WTC11 (cell line): ENCODE measurements at places on chromosomes 5 and 9. TPM values are rescaled to one million over a fixed set of nuclear protein-coding genes. Genes with fewer than 3 reads are reported as not detected.

TMOD1 gene
- total RNA-seq: 1.0 to 1.6 TPM (median 1.4 TPM) in 3 replicates

SPATA31C2 gene
- 0.04 to 0.09 TPM (median 0.05 TPM) in 3 replicates for total RNA-seq

DMGDH gene
- 0.21 to 0.37 TPM (median 0.35 TPM) in 3 replicates for total RNA-seq

FOXD4L6 gene
- total RNA-seq: not detected in 3 replicates

TLE1 gene
- 93.2 to 97.7 TPM (median 93.9 TPM) in 3 replicates for total RNA-seq

FAM78A gene
- 3.0 to 3.5 TPM (median 3.4 TPM) in 3 replicates for total RNA-seq

SURF4 gene
- 171 to 173 TPM (median 173 TPM) in 3 replicates for total RNA-seq

INSL6 gene
- total RNA-seq: not detected in 3 replicates

ABLIM3 gene
- total RNA-seq: 0.33 to 0.69 TPM (median 0.46 TPM) in 3 replicates

PRDM9 gene
- total RNA-seq: 0.15 TPM in 1 of 3 replicates, not detected in the others

FAT2 gene
- total RNA-seq: 0.14 to 0.26 TPM (median 0.16 TPM) in 3 replicates

TAF11L10 gene
- not detected in 3 replicates for total RNA-seq

CD14 gene
- total RNA-seq: 0.27 to 0.63 TPM (median 0.53 TPM) in 3 replicates

LRRC26 gene
- total RNA-seq: 1.1 to 2.2 TPM (median 2.1 TPM) in 3 replicates

DNA sequence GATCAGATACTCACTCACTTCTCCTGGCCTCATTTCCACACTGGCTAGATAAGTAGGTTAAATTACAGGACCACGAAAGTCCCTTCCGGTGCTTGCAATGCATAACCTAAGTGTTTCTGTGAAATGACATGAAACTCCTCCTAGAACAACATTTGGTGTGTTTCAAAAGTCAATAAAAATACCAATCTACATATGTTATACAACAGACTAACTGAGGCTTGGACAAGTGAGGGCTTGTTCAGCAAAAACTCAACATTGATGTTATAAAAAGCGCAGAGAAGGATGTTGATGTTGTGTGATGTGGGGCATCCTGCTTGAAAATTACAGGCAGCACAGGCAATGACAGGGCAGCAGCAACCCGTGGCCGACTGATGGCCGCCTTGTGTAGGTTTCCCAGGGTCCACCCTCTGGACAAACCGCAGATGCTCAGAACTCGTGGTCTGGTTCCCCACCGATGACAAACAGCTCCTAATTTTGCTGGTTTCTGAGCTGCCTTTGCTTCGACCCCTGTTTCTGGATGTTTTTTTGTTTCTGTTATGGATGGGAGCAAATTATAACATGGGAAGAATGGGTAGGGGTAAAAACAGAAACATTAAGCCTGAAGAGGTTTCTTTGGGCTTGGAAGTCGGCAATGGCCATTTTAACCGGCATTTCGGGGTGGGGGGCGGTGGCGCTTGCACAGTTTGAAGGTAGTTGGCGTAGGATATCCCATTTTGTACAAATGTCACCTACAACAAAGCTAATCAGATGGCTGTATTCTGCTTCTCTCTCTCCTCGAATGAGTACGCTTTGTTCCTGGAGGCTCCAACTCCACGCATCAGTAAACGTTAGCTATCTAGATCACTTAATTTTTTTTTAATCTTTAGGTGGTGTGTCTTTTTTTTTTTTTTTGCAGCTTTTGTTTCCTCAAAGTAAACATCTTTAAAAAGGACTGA, 116.1 kb downstream of the PDZD2 start:
- DNase-seq: no peak
- peaks cover 45% of the 10 kb centered on the region for H3K4me1 ChIP-seq
- H3K27ac ChIP-seq: no peak overlapping the region
- H3K36me3 ChIP-seq: no peaks in the 10 kb centered on the region
- H3K4me3 ChIP-seq: no peak overlapping the region

- peaks cover 10% of the 10 kb centered on the region for H3K4me1 ChIP-seq
- no peak overlapping the region for H3K4me3 ChIP-seq
- no peak for DNase-seq
- H3K27ac ChIP-seq: no peak overlapping the region
Observed at GRCh38 chr9:7333719-7334118, 465.9 kb downstream of the DMAC1 start.

DNA sequence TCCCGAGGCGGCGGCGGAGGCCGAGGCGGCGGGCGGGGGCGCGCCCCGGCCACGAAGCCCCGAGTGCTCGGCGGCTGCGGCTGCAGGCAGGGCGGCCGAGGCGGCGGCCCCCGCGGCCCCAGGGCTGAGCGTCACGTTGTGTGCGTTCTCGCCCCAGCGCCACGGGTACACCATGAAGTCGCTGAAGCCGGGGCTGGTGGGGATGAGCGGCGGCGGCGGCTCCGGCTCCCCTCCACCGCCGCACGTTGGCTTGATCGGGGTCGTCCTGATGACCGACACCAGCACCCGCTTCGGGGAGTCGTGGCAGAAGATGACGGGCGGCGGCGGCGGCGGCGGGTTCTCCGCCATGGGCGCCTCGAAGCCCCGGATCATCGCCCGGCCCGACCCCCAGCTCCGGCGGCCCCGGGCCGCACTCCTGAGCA, 498 bp downstream of the ZNF367 start:
- no peak for DNase-seq
- peaks cover 6% of the 10 kb centered on the region for H3K36me3 ChIP-seq
- peaks cover 43% of the 10 kb centered on the region for H3K4me1 ChIP-seq
- no peak overlapping the region for H3K27ac ChIP-seq

DNA sequence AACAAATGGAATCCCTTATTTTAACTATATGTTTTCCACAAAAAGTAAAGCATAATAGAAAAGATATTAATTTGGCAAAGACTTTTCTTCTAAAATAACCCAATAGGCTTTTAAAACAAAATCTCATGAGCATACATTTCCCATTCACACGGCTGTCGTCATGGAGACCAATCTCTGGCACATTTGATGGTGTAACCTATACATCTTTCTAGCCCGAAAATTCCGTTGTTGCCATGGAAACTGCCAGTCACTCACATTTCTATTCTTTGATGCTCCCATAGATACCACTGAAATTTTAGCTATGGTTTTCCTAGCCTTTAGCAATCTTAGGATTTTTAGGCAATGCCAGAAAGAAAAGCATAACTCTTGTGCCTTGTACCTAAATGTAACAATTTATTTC, 262.9 kb upstream of the TRPM3 start:
- H3K4me1 ChIP-seq: peaks cover 13% of the 10 kb centered on the region
- no peaks in the 10 kb centered on the region for H3K36me3 ChIP-seq
- no peak overlapping the region for H3K27ac ChIP-seq
- H3K27me3 ChIP-seq: no peaks in the 10 kb centered on the region
- no peak for DNase-seq

GRCh38 chr5:121288781-121289180, 562.9 kb upstream of the FTMT start:
- peaks cover 4% of the 10 kb centered on the region; the same call in 1 of the 2 replicates for H3K4me1 ChIP-seq
- no peaks in the 10 kb centered on the region for H3K27me3 ChIP-seq
- H3K4me3 ChIP-seq: no peak overlapping the region
- no peak for DNase-seq
- no peaks in the 10 kb centered on the region for H3K36me3 ChIP-seq

DNA sequence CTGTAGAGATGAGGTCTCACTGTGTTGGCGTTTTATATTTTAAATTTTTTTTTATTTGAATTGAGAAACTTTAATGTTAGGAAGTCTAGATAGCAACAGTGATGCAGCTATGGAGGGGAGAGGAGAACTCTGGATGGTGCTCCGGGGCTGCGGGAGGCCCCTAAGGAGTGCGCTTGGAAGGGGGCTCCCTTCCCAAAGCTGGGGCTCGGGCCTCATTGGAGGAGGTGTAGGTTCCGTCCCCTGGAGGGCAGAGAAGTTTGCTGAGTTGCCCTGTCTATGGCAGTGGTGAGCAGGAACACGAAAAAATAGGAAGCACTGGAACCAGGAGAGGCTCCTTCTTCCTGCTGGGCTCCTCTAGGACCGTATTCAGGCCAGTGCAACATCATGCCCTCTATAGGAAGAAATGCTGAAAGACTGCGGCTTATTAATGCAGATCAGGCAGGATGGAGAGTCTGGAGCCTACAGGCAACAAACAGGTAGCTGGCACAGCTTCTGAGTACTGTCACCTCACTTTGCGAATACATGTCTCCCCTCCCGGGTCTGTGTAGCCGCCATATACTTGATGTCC, 16.1 kb downstream of the AHRR start:
- H3K27me3 ChIP-seq: peaks cover 11% of the 10 kb centered on the region
- no peaks in the 10 kb centered on the region for H3K36me3 ChIP-seq
- H3K4me1 ChIP-seq: 0 out of 2 replicates have a peak, but pooled peaks cover 4% of the 10 kb centered on the region
- no peak overlapping the region for H3K27ac ChIP-seq

DNA sequence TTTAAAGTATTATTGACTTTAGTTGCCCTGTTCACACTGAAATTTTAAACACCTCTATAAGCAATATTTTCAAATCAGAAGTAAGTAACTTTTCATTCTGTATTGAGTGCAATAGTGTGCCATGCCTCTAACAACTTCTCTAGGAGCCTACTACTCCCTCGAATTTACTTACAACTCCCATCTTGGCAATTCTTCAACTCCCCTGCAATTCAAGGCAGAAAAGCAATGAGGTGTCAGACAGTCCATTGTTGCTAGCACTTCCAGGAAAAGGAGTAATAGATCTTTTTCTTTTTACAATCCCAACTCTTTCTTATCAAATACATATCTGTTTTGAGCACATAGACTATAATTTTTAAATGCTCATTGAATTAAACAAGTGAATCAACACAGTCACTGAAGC, 222.7 kb upstream of the PUM3 start:
- peaks cover 12% of the 10 kb centered on the region for H3K4me1 ChIP-seq
- H3K27me3 ChIP-seq: no peaks in the 10 kb centered on the region
- peaks cover 4% of the 10 kb centered on the region; the same call in 1 of the 2 replicates for H3K36me3 ChIP-seq
- no peak for DNase-seq

DNA sequence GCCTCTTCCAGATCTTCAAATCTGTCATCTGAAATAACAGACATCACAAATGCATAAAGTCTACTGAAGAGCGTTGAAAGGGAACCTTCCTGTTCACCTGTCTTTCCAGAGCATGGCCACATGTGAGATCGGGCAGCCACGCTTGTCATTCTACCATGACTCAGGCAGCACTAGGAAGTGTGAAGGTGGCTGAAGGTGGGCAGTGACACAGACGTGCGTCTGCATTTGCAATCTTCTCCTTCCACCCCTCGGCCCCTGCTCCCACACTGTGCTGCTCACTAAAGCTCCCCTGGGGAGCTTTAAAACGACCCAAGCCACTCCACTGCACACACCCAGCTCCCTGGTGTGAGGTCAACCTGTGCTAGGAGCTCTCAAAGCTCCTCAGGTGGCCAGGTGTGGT, 2.5 kb downstream of the ENTR1 start:
- DNase-seq: no peak
- peak overlapping the region; percentile 46; the same call in 1 of the 2 replicates for H3K27ac ChIP-seq
- H3K36me3 ChIP-seq: peaks cover 64% of the 10 kb centered on the region
- H3K27me3 ChIP-seq: no peaks in the 10 kb centered on the region

DNA sequence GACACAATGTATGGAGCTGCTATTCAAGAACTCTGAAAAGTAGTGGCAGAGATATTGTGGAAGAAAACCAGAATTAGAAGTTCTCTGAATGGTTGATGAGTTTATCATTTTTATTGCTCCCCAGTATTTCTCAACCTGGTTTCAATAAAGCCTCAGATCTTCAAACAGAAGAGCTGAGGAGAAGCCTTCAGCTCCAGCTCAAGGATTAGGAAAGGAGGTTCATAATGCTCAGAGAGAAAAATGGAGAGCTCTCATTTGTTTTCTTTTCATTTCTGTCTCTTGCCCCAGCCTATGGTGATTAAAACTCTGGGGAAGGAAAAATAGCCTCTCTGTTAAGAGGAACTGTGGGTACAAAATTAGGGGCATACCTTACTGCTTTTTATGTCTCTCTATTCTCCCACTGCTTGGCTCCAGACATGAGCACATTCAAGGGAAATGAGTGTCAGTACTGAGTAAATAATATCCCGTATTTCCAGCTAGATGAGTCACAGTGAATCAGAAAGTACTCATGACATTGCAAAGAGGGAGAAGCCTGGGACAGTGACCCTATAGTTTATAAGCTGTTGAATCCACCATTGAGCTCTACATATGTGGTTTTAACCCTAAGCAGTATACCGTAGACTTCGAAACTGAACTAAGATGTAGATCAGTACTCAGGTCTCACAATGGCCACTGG, 138.1 kb downstream of the EMB start:
- no peak overlapping the region for H3K27ac ChIP-seq
- H3K4me1 ChIP-seq: no peaks in the 10 kb centered on the region
- peaks cover 48% of the 10 kb centered on the region for H3K36me3 ChIP-seq

DNA sequence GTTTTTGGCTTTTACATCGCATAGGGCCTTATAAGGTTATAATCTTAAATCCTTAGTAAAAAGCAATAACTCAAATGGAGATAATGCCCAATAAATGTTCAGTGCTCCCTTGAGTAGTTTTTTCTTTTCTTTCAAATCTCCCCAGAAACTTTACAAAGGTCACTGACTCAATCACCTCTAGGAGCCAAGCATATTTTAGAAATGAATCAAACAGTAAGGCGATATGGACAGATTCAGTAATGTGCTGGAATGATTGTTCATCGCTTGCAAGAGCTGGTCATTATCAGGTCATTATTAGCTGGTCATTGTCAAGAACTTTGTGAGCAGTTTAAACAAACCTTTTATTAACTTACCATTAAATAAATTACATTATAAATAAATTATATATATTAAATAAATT, 130.4 kb upstream of the SLIT3 start:
- H3K4me1 ChIP-seq: peaks cover 9% of the 10 kb centered on the region
- no peak overlapping the region for H3K4me3 ChIP-seq
- no peak for DNase-seq
- no peaks in the 10 kb centered on the region for H3K27me3 ChIP-seq
- no peak overlapping the region for H3K27ac ChIP-seq

- DNase-seq: peak; percentile 31
- no peaks in the 10 kb centered on the region for H3K36me3 ChIP-seq
- no peaks in the 10 kb centered on the region for H3K27me3 ChIP-seq
Observed at GRCh38 chr9:125700791-125701190, 6.2 kb downstream of the MAPKAP1 start.

- H3K36me3 ChIP-seq: no peaks in the 10 kb centered on the region
- H3K4me1 ChIP-seq: peaks cover 24% of the 10 kb centered on the region
- no peak overlapping the region for H3K27ac ChIP-seq
Observed at GRCh38 chr5:103445426-103446035, 117.1 kb downstream of the NUDT12 start.

DNA sequence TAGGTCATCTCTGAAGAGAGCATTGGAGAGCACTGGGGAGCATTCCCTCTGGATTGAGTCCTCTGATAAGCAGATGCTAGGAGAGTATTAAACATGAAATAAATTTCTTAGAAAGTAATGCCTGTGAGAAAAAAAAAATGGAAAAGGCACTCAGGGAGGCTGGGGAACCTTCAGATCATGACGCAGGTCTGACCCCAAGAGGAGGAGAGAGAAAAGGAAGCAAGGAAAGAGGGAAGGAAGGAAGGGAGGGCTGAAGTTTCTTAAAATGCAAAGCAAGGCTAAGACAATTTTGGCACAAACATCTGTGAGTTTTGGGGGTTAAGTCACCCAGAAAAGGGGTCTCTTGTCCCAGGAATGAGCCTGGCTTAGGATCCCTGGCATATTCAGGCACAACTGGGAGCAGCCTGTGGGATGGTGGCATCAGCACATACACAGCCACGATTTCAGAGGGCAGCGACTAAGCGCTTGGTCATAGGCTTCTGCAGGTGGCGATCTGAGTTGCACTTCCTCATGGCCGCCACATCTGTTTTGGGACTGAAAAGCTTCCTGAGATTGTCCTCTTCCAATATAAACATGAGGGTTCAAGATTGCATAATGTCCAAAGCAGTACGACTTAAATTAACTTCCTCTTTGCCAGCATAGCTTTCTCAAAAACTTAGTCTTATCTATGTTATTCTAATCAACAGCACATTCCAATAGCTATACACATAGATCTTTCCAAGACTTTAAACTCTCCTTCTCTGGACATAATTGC, 692.7 kb downstream of the DNAH5 start:
- no peak for DNase-seq
- no peak overlapping the region for H3K4me3 ChIP-seq
